Trophoblast cell (in vitro differentiated cells and primary cell): ENCODE measurements at places on chromosomes 5 and 9.

- H3K4me3 ChIP-seq, result peak overlapping the region; percentile 96
- H3K4me1 ChIP-seq, result peaks cover 1% of the 10 kb centered on the region
- H3K27ac ChIP-seq, result peak overlapping the region; percentile 94
Measured at GRCh38 chr9:122912671-122912963, 506 bp downstream of the ZBTB6 start.

DNA sequence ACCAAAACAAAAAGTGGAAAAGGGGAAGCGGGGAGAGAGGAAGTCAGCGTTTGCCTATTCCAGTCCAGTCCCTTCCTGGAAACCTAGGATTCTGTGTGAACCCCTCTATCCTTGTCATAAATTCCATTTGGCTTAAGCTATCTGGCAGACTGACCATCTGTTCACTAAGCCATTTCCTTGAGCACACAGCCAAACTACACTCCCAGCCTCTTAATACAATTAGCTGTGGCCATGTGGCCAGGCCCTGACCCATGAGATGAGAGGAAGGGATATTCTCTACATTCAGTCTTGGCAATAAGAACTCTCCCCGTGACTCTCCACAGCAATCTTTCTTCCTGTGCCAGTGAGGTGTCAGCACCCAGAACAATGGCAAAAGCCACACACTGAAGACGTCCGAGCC, 424.8 kb downstream of the TLE1 start:
- no peak overlapping the region for H3K27ac ChIP-seq
- no peak overlapping the region for H3K4me3 ChIP-seq
- DNase-seq, result no peak
- H3K27me3 ChIP-seq, result no peaks in the 10 kb centered on the region
- H3K36me3 ChIP-seq, result no peaks in the 10 kb centered on the region

GRCh38 chr5:134813407-134813806, 32.4 kb upstream of the C5orf24 start:
- no peak for DNase-seq
- no peaks in the 10 kb centered on the region for H3K27me3 ChIP-seq
- H3K4me1 ChIP-seq, result no peaks in the 10 kb centered on the region

DNA sequence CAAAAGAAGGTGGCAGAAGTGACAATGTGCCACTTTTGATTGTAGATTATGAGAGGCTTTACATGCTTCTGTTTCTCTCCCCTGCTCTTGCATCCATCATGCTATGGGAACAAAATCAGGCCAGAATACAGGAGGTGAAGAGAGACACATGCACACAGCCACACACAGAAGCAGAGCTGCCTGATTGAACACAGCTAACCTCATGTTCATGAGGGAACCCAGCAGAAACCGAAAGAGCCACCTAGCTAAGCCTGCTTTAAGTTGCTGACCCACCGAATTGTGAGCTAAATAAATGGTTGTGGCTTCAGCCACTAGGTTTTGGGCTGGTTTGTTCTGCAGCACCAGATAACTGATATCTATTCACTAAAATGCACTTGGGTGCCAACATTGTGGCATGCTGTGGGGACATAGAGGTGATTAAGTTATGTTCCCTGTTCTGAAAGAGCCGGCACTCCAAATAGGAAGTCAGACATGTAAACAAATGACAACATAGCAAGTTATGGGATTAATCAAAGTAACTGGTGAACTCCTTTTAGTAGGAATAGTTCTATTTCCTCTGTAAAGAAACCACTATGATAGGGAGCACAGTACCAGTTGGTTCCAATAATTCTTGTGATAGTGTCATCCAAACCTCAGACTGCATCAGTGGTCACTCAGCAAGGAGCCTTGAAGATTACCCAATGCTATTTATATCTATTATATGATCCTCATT, 93.6 kb upstream of the TNC start:
- no peaks in the 10 kb centered on the region for H3K27me3 ChIP-seq
- no peaks in the 10 kb centered on the region for H3K36me3 ChIP-seq
- H3K4me1 ChIP-seq, result peaks cover 8% of the 10 kb centered on the region
- no peak overlapping the region for H3K27ac ChIP-seq

- no peaks in the 10 kb centered on the region for H3K36me3 ChIP-seq
- H3K27me3 ChIP-seq, result no peaks in the 10 kb centered on the region
- no peak overlapping the region for H3K27ac ChIP-seq
- peaks cover 2% of the 10 kb centered on the region for H3K4me1 ChIP-seq
- DNase-seq, result no peak
Measured at GRCh38 chr5:148476302-148476701, 92.5 kb downstream of the FBXO38 start.

DNA sequence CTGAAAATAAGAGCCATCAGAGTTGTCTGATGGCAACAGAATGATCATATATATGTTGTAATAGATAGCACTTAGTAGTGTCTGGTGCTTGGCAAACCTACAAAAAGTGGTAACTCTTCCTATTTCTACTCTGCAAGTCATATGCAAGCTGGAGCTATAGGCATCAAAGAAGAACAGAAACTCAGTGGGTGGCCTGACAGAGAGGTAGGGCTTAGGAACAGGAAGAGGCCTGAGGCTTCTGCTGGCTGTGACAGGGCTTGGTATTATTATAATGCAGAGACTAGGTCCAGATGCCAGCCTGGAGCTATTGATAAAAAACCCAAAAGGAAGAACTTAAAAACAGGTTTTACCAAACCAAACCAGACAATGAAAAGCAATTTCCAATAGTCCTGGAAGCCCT, 4.4 kb upstream of the DIAPH1 start:
- no peak overlapping the region for H3K27ac ChIP-seq
- DNase-seq, result no peak
- H3K36me3 ChIP-seq, result peaks cover 31% of the 10 kb centered on the region
- no peaks in the 10 kb centered on the region for H3K4me1 ChIP-seq
- H3K27me3 ChIP-seq, result no peaks in the 10 kb centered on the region

- no peak overlapping the region for H3K27ac ChIP-seq
- peak; percentile 50 for DNase-seq
- peaks cover 16% of the 10 kb centered on the region for H3K4me1 ChIP-seq
Measured at GRCh38 chr9:114291064-114291474, 31.8 kb upstream of the ORM1 start.

GRCh38 chr5:90612919-90613318, 54.3 kb downstream of the ADGRV1 start:
- no peaks in the 10 kb centered on the region for H3K36me3 ChIP-seq
- no peak for DNase-seq
- no peak overlapping the region for H3K27ac ChIP-seq

DNA sequence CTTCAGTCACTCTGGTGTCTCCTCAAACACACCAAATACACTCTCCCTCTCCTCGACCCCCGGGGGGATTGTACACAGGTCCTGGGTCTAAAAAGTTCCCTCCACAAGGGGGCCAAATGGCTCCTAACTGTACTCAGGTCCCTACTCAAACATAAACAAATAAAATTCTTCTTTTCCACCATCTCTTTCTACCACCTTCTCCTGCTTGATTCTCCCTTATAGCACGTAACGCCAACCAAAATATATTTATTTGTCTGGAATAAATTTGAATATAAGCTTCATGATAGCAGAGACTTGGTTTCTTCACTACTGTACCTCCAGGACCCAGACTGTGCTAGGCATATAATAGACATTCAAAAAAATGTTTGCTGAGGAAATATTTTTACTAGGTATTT, 21.4 kb downstream of the ZNF608 start:
- no peaks in the 10 kb centered on the region for H3K4me1 ChIP-seq
- no peak overlapping the region for H3K4me3 ChIP-seq
- H3K27me3 ChIP-seq, result no peaks in the 10 kb centered on the region
- H3K36me3 ChIP-seq, result no peaks in the 10 kb centered on the region
- H3K27ac ChIP-seq, result no peak overlapping the region

DNA sequence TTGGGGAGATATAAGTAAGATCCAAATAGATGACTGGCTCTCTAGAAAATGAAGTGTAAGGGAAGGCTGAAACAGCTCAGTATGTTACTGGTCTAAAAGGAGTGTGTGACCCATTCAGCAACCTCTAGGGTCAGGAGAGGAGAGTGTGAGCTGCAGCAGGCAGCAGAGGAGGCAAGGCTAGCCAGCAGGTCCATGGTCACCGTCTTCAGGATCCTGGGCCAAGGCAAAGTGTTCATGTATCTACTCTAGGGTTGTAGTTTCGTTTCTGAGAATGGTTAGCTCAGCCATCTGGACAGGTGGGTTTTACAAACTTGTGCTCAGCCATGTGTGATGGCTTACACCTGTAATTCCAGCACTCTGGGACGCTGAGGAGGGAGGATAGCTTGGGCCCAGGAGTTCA, 13.7 kb downstream of the MYO10 start:
- H3K36me3 ChIP-seq, result no peaks in the 10 kb centered on the region
- H3K27me3 ChIP-seq, result no peaks in the 10 kb centered on the region
- no peak for DNase-seq
- H3K4me3 ChIP-seq, result no peak overlapping the region

DNA sequence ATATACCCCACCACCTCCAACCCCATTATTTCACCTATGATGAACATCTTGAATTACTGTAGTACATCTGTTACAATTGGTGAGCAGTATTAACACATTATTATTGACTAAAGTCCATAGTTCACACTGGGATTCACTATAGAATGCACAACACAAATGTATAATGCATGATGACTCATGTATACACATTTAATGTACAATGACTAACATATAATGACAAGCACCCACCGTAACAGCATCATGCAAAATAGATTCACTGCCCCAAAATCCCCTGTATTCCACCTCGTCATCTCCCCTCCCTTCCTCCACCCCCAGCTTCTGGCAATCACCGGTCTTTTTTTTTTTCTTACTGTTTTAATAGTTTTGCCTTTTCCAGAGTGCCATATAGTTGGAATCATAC, 47.1 kb upstream of the NEK6 start:
- H3K27ac ChIP-seq, result no peak overlapping the region
- no peaks in the 10 kb centered on the region for H3K4me1 ChIP-seq
- no peak overlapping the region for H3K4me3 ChIP-seq
- no peaks in the 10 kb centered on the region for H3K36me3 ChIP-seq
- DNase-seq, result no peak

DNA sequence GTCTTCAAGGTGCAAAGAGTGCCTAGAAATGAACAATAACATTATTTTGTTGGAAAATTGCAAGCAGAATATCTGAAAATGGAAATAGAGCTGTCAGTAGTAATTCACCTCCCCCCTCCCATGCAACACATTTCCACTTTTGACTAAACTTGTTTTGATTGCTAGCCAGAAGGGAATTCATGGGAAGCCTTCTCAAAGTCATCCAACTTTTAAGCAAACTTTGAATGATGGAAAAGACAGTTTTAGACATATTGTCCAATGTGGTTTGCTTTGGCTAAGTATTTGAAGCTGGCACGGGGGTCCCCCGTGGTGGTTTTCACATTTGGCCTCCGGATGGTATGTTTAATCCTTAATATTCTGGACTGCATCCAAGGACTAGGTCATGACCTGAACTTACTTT, 7.5 kb downstream of the NR2F1 start:
- H3K4me1 ChIP-seq, result peaks cover 8% of the 10 kb centered on the region
- no peak overlapping the region for H3K27ac ChIP-seq
- no peak for DNase-seq
- H3K27me3 ChIP-seq, result peaks cover 68% of the 10 kb centered on the region
- H3K4me3 ChIP-seq, result no peak overlapping the region
- H3K36me3 ChIP-seq, result no peaks in the 10 kb centered on the region

GRCh38 chr5:167937635-167937998, 353.8 kb upstream of the WWC1 start:
- no peaks in the 10 kb centered on the region for H3K27me3 ChIP-seq
- no peaks in the 10 kb centered on the region for H3K36me3 ChIP-seq
- H3K27ac ChIP-seq, result no peak overlapping the region
- no peak overlapping the region for H3K4me3 ChIP-seq

- no peaks in the 10 kb centered on the region for H3K27me3 ChIP-seq
- H3K4me3 ChIP-seq, result no peak overlapping the region
- no peak overlapping the region for H3K27ac ChIP-seq
- H3K4me1 ChIP-seq, result peaks cover 11% of the 10 kb centered on the region
- no peaks in the 10 kb centered on the region for H3K36me3 ChIP-seq
Measured at GRCh38 chr5:66828548-66829357, 232.6 kb downstream of the MAST4 start.

DNA sequence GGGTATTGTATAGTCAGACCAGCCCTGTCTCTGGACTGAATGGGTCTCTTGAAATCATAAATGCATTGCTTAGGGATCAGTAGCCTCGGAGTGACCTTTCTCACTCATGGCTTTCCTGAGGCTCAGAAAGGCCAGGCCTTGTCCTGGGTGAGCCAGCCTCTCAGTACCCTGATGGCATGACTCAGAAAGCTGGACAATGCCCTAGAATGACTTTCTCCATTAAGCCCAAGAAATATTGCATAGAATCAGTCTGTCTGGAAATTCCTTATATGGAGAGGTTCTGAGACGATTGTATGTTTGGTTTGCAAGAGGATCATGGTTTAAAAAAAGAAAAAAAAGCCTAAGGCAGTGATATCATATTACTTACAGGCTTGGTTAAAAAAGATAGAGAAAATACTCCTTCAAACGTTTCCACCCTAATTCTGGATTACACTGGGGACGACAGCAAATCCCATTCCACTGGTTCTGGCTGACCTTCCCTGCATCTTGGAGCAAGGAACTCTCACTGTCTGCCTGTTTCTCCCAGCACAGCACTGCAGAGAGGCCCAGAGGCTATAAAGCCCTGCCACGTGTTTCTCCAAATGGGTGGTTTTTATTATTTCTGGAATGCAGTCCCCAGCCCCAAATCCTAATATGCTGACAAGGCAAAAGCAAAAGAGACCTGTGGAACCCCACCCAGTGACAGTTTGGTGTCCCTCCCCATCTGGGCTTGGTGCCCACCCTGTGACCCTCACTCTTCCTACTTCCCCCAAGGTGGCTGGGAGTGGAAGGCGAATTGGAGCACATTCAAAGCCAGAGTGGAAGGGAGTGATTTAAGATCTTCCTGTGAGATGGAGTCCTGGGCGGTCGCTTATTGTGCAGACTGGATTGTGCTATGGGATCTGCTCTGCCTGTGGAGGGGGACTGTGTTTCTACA, 34.4 kb downstream of the MAP1B start:
- DNase-seq, result no peak
- H3K4me3 ChIP-seq, result no peak overlapping the region
- no peaks in the 10 kb centered on the region for H3K27me3 ChIP-seq
- peaks cover 4% of the 10 kb centered on the region for H3K36me3 ChIP-seq
- H3K4me1 ChIP-seq, result peaks cover 13% of the 10 kb centered on the region
- peak overlapping the region; percentile 54 for H3K27ac ChIP-seq

GRCh38 chr9:70042461-70043215, 1.0 kb upstream of the MAMDC2 start:
- no peaks in the 10 kb centered on the region for H3K27me3 ChIP-seq
- no peaks in the 10 kb centered on the region for H3K36me3 ChIP-seq
- H3K4me3 ChIP-seq, result no peak overlapping the region

DNA sequence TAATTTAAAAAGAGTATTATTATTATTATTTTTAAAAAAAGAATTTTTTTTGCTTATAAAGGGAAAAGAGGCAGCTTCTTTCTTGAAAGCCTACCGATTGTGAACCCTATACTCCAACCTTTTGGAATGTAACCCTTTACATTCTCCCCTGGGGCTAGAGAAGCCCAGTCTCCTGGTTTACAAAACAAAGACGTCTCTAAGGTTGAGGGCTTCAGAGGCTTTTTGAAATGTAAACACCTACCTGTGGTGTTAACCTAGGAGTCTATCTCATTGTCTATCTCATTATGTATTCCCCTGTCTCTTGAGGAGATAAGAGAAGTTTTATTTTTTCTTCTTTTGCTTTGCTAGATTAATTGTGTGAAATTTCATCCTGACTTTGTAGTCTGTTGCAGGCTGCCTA, 4.7 kb downstream of the TNFSF8 start:
- peaks cover 19% of the 10 kb centered on the region for H3K4me1 ChIP-seq
- H3K4me3 ChIP-seq, result no peak overlapping the region
- peak; percentile 41 for DNase-seq
- no peaks in the 10 kb centered on the region for H3K36me3 ChIP-seq
- peak overlapping the region; percentile 83 for H3K27ac ChIP-seq

GRCh38 chr9:109328978-109329637, 8.2 kb upstream of the EPB41L4B start:
- no peak overlapping the region for H3K4me3 ChIP-seq
- H3K36me3 ChIP-seq, result no peaks in the 10 kb centered on the region
- H3K27me3 ChIP-seq, result no peaks in the 10 kb centered on the region
- H3K27ac ChIP-seq, result no peak overlapping the region
- peaks cover 12% of the 10 kb centered on the region for H3K4me1 ChIP-seq
